ENCODE measurements at places on chromosomes 4 and X.

DNA sequence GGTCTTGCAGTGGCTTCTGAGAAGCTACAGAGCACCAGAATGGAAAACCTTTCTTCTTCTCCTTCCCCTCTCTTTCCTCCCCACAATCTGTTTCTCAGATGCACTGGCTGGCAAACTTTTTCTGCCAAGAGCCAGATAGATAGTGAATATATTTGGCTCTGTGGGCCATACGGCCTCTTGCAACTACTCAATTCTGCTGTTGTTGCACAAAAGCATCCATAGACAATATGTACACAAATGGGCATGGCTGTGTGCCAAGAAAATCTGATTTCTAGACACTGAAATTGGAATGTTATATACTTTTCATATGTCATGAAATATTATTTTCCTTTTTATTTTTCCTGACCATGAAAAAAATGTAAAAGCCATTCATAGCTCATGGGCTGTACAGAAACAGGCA, 3.1 kb downstream of the PHEX start:
- no peak for DNase-seq

GRCh38 chr4:89682808-89683207, 154.2 kb downstream of the SNCA start:
- no peak for DNase-seq

GRCh38 chrX:52437212-52437611, 58.4 kb upstream of the XAGE1A start:
- no peak for DNase-seq

- peak; percentile 77 for DNase-seq
These were observed 1.3 kb downstream of the SMIM20 start for GRCh38 chr4:25915353-25915705.

GRCh38 chr4:138400543-138400942, 158.4 kb upstream of the SLC7A11 start:
- DNase-seq, result no peak

DNA sequence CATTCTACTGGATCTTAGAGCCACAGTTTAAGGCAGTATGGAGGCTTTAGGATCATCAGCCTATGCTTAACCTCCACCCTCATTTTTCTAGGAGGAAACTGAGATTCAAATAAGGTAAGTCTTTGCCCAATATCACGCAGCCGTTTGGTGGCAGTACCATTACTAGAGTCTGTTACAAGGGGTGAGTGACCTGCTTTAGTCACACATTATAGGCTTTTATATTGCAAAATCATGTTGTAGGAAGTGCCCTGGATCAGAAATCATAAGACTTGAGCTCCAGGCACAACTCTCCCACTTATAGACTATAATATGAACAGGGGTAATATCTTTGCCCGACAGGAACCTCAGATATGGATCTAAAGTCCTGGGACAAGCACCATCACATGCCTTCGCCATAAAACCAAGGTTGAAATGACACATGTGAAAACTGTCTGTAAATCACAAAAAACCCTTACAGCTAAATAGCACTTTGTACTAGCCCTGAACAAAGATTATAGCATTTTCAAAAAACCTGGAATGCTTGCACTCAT, 19.2 kb downstream of the HPSE start:
- no peak for DNase-seq

DNA sequence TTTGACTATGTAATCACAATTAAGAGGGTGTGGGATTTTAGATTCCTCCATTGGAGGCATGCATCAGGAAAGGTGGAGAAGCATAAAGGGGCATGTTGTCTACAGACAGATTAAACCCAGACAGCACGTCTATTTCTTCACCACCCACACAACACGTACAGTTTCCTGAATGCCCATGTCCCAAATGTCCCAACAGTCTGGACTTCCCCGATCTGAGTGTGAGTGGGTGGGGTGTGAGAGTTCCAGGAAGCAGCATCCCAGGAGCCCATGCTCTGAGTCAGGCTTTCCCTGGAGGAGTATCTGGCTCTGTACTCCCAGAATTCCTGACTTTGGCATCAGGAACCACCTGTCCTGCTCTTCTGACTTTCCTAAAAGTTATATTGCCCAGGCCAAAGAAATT, 30.8 kb upstream of the NDP start:
- peak; percentile 51 for DNase-seq

DNA sequence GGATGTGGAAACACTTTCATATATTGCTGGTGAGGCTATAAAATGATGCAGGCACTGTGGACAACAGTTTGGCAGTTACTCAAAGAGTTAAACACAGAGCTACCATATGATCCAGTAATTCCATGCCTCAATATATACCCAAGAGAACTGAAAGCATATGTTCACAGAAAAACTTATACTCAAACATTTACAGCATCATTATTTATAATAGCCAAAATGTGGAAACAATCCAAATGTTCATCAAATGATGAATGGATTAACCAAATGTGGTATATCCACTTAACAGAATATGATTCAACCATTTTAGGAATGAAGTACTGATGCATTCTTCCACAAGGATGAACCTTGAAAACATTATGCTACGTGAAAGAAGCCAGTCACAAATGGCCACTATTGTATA, 603.8 kb downstream of the IQCM start:
- no peak for DNase-seq

DNA sequence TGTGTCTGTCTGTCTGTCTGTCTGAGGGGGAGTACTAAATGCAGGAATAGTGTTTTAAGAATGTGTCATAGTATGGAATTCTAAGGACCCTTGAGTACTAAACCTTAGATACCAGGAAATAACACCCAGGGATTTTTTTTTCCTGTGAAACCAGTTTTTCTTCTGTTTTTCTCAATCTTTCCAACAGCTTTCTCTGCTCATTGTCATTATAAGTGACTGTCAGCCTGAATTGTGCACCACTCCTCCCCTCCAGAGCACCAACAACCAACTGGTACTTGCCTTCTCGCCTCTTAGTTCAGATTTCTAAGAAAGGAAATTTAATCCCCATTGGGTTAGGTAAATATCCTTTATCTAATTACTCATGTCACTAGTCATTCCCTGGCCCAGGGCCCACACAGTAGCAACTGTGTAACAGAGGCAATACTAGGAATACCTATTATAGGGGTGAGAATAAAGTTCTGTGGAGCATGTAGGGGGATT, 320.6 kb downstream of the ADGRL3 start:
- DNase-seq, result peak; percentile 56

GRCh38 chrX:114095789-114096188, 488.1 kb upstream of the HTR2C start:
- no peak for DNase-seq

- peak; percentile 90 for DNase-seq
These were observed 129.1 kb downstream of the COL4A6 start for GRCh38 chrX:108309144-108309543.

DNA sequence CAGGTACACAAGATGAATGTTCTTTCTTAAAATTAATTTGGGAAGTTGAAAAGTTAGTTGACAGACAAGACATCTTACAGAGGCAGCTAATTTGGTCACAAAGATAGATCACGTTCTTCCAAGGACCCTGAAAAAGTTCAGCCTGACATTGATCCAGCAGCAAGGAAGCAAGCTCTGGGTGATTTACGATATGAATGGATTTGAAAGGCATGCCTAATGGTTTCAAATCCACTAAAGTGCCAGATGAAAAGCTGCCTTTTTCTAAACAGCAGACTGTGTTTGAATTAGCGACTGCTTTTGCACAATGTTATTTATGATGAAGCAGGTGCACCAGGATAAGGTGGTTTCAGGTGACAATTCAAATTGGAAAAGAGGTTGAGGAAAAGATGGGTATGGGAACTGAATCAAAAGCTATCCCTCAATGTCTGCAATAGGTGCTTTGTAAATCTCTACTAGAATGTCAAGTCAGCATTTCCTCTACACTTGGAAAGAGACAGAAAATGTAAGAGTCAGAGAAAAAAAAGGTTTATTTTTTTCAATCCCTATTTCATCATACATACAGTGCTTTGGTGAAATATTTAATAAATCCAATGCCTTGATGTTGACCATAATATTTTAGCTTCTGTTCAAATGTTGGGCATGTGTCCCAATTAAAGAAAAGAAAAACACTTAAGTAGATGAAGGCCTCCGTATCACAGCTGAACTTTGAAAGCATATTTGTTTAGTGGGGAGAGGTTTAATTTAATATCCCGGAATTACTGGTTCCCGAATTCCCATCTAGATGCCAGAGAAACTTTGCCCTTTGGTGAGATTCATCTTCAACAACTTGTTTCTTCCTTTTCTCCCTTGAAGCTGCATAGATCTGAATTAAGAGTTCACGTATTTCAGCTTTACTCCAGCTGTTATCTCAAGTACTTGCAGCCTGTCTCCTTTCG, 6.0 kb downstream of the RASGEF1B start:
- DNase-seq, result no peak

DNA sequence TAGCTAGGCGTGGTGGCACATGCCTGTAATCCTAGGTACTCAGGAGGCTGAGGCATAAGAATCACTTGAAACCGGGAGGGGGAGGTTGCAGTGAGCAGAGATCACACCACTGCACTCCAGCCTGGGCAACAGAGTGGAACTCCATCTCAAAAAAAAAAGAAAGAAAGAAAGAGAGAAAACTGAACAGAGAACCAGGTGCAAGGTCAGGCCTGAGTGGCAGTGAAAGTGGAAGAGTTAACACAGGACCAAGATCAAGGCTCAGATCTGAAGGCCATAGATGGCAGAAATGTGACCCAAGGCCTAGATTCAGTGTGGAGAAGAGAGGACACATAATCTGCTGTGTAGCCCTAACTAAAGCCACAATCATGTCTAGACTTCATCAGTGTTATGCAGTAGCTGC, 4.9 kb upstream of the ZNF630 start:
- no peak for DNase-seq

GRCh38 chrX:149490100-149490499, 15.0 kb downstream of the IDS start:
- no peak for DNase-seq

GRCh38 chr4:181588733-181589302, 654.4 kb upstream of the TENM3 start:
- no peak for DNase-seq

- peak; percentile 89 for DNase-seq
These were observed 2.5 kb upstream of the PDGFRA start for GRCh38 chr4:54226404-54227255.

- DNase-seq, result peak; percentile 51
These were observed 118.7 kb upstream of the AP1S2 start for GRCh38 chrX:15973299-15973698.

GRCh38 chrX:30904632-30905031, 15.6 kb upstream of the TAB3 start:
- DNase-seq, result no peak

DNA sequence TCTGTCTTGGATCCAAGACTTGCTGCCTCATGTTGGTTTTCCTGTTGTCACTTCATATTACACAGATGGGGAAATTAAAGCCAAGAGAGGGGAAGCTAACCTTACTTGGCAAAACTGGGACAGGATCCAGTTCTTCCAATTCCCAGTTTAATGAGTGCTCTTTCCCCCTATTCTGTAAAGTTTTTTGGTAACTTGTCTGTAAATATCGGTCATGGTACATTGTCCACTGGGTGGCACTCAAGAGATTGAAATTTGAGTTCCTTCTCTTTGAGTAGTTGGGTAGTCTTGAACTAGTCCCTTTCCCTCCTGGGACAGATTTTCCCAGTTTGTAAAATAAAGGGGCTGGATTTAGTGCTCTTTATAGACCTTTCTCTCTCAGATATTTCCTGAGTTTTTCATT, 12.4 kb upstream of the EOLA2 start:
- peak; percentile 75 for DNase-seq

GRCh38 chr4:3339577-3339976, 46.8 kb downstream of the RGS12 start:
- no peak for DNase-seq

- DNase-seq, result no peak
These were observed 72.6 kb downstream of the GATB start for GRCh38 chr4:151688003-151688784.

- DNase-seq, result no peak
These were observed 16.7 kb downstream of the LGI2 start for GRCh38 chr4:25013756-25014661.

DNA sequence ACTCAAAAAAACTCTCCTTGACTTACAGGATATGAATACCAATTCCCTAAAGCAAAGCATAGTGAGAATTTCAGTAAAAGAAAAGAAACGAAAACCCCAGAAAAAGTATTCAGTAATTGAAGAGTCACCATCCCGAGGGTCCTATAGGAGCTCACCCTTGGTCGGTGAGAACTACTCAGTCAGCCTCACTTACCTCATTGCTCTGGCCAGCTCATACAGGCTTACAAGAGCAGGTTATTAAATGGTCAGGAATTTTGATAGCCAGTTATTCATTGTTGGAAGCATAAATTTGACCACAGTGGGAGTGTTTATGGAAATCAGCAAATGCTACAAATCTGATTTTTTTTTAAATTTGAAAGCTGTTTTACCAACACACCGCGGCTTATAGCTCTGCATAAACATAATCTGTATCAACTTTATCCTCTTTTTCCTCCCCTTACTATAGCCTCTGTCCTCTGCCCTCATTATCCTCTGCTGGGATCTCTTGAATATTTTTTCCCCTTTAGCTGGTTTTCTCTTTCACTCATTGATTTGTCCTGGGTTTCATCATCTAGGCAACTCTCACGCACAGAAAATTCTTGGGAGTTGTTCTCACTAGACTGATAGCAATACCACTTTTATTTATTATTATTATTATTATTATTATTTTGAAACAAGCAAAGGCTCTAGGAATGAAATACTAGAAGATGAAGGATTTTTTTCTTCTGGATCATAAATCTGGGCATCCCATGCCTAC, 11.0 kb upstream of the CXCL2 start:
- DNase-seq, result peak; percentile 85

- no peak for DNase-seq
These were observed 23.4 kb downstream of the L1CAM start for GRCh38 chrX:153862369-153863250.

DNA sequence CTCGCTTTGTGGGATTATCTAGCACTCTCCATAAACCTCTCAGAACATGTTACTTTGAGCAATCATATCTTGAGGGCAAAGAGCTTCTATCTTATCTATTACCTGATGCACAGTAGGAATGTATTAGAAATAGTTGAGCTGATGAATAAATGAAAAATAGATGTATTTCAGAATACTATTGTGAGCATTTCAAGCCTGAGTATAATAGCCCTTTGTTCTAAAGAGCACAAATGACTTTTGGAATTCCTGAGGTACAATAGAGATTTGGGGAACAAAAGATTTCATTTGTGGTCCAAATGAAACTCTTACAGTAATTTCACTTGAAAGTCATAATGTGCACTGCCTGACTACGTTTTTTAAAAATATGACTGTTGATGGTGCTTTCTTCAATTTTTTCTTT, 159.5 kb downstream of the UGT8 start:
- no peak for DNase-seq

- no peak for DNase-seq
These were observed 6.8 kb upstream of the PAGE5 start for GRCh38 chrX:55213381-55213780.

Measured in fibroblast of pulmonary artery (primary cell).